Astrocyte of the spinal cord (primary cell): ENCODE measurements at places on chromosomes 4 and X.

DNA sequence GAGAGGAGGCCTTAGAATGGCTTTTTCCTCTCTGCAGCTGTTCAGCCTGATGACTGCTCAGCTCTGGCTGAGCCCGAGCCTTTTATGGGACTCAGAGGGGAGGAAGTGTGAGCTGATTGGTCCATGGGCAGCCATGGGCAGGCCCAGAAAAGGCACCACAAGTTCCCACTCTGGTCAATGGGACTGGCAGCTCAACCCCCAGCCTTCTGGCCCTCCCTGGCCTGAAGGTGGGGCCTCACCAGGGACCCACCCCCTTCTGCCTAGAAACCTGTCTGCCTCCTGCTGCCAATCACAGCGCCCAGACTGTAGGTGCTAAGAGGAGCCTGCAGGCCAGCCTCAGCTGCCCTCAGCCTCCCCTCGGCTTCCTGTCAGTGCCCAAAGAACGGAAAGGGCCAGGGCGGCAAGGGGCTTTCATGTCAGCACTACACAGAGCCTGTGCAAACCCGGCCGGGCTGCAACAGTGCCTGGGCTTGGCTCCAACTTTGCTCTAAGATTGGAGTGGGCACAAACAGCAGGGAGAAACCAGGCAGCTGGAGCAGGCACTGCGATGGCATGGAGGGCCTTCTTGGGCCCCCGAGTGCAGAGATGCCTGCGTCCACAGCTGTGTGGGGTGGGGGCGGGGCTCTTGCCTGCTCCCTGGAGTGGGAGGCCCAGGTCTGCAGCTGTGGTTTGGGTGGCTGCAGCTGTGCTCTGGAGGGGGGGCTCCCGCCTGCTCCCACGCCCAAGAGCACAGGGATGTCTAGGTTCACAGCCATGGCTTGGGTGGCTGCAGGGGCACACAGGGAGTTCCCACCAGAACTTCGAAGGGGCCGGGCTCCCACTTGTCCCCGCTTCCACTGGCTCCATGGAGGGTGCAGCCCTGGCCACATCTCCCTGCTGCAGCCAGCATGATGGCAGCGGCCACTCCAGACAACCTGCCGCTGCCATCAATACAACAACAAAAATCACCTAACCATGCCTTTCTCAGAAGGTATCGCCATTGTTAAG is 92.6 kb downstream of the NXF2 start:
- no peak for DNase-seq

GRCh38 chrX:40318801-40319200 is 221.0 kb upstream of the BCOR start:
- DNase-seq: no peak

GRCh38 chr4:176444741-176445140 is 125.0 kb downstream of the SPCS3 start:
- DNase-seq: peak; percentile 84

DNA sequence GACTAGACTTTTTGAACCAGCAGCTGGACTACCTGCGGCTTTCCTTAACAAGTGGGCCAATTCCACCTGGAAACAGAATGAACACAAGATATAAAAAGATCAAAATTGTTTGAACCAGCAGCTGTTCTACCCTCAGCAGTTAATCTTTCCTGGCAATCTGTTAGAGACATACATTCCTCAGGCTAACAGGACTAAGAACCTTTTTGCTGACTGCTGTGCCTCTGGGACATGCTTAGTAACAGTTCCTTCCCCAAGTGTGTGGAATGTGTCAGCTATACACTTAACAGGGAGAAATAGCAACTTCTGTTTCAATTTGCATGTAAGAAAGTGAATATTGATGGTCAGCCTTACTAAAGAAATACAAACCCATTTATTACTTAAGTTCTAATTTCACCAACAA is 554.4 kb downstream of the ARAP2 start:
- DNase-seq: no peak

GRCh38 chr4:163166041-163166579 is 580 bp downstream of the NAF1 start:
- DNase-seq: peak; percentile 52

DNA sequence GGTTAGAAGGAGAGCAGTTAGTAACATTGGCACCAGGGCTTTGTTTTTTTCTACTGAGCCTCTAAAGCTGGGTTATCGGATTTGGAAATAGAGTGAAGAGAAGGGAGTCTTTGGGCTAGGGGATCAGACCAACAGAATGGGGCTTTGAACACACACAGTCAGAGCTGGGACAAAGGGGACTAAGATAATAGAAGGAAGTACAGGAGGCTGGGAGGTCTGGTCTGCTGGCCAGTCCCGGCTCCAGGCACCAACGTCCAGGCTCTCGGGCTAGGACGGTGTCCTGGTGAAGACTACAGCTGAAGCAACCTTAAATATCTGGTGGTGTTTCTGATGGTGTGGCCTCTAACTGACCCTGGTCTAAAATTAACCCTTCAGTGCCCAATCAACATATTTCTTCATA is 57.5 kb downstream of the HHIP start:
- no peak for DNase-seq
